Retinal pigment epithelial cell (primary cell): ENCODE measurements at places on chromosomes 5 and 9.

- DNase-seq: no peak
Observed at GRCh38 chr5:139124774-139125520, 73.2 kb downstream of the SIL1 start.

DNA sequence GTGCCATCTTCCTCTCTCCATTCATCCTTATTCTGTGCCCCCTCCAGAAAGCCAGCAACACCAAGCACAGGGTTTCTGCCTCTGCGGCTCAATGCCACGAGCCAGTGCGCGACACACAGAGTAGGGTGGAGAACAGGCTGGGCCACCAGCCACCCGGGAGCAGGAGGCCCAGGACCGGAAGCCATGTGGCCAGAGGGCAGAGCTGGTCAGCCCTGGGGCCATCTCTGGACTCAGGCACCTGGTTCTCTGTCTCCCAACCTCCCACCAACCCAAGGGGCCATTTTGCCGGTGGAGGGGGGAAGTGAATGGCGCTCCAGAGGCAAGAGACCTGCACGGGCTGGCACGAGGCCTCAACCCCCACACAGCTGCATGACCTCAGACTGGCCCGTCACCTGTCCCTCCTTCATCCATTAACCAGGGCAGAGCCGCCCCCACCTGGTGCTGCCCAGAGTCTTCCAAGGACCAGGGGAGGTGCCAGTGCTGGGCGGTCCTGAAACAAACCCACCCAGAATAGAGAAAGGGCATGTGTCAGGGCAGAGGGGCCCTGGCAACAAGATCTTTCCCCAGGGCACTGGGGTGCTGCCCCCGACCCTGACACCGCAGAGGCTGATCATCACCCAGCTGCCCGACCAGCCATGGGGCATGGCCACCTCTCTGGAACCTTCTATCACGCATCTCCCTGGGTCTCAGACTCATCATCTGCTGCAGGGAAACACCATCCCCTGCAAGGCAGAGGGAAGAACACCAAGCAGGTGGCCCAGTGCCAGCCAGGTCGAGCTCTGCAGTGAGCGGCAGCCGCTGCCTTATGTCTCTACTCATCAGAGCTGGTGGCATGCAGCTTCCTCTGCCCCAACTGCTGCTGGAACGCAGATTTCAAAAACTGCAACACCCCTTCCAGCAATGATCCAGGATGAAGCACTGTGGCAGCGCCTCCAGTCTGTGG is 11.9 kb downstream of the VAV2 start:
- no peak for DNase-seq

DNA sequence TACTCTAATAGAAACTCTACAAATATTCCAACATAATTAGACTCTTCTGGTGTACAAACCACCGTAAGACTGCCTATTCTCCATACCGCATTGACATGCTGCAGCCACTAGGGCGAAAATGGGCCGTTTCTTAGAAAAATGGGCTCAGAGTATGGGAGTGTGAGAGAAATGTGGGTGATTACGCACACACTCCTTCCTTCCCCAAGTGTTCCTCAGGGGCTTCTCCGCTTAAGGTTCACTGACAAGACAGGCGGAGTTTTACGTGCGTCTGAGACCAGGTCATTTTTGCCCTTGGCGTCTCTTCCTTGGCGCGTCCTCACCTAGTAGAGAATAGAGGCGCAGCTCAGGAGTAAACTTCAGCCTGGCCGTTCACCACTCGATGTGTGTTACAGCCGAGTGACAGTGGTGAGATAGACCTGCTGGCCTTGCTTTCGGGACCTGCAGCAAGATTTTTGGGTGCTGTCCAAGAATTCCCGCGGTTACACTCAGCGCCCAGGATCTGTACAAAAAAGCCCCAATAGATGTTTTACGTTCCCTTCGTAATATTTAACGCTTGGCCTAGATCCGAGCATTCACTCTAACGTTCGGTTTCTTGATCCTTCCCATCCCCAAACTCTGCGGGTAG is 1.8 kb upstream of the NTRK2 start:
- DNase-seq: no peak

- no peak for DNase-seq
Observed at GRCh38 chr5:98938464-98938863, 9.7 kb upstream of the CHD1 start.

DNA sequence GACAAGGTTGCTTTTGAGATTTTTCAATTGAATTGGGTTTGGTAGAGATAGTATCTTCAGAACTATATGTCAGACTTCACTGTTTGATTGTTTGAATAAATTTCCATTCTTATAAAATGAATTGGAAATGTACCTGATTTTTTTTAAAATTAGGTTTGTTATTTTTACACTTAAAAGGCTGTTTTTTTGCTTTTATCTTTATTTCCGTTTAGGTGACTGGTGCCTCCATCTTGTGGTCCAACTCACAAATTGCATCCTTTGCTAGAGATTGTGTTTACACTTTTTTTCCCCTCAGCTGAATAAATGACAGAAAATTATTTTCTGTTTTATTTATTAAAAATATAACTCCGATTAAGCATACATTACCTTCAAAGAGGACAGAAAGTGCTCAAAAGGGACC is 15.6 kb downstream of the NDUFAF2 start:
- DNase-seq: no peak

GRCh38 chr5:3092211-3092610 is 340.7 kb upstream of the IRX2 start:
- no peak for DNase-seq

- no peak for DNase-seq
Observed at GRCh38 chr9:91494751-91495150, 71.1 kb upstream of the NFIL3 start.

GRCh38 chr5:112668016-112668415 is 69.7 kb upstream of the APC start:
- DNase-seq: no peak

GRCh38 chr9:20043461-20043860 is 254.6 kb upstream of the SLC24A2 start:
- no peak for DNase-seq

- DNase-seq: peak; percentile 84
Observed at GRCh38 chr5:143033535-143034250, 263.5 kb downstream of the ARHGAP26 start.

GRCh38 chr5:89723907-89724306 is 685.6 kb downstream of the CETN3 start:
- DNase-seq: no peak

GRCh38 chr5:132057498-132058255 is 2.8 kb upstream of the IL3 start:
- DNase-seq: no peak

DNA sequence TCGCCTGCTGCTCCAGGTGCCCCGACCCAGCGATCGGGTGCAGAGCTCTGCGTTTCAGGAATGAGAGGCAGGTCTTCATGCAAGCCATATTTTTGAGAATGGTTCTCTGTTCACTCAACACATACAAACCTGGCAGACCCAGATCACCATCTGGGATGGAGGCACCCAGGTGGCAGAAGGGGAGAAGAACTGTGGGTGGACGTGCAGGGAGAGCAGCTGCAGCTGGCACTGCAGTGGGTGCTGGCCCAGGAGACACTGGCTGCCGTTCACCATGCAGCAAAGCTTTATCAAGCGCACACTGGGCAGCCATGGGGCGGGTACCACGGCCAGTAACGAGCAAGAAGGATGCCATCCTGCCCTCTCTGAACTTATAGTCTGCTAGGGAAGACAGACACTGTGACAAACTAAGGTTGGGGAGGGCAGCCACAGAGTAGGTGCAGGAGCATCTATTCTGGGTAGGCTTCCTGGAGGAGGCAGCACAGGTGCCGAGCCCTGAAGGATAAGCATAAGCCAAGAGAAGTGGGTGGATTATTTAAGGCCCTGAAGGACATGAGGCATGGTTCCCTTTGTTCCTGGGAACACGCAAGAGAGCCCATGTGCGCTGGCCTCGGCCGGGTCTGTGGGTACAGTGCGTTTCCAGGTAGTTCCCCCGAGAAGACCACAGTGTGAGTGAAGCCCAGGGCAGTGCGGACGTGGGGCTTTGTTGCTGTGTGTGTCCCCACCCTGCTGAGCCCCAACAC is 46.2 kb upstream of the FCN2 start:
- DNase-seq: no peak

DNA sequence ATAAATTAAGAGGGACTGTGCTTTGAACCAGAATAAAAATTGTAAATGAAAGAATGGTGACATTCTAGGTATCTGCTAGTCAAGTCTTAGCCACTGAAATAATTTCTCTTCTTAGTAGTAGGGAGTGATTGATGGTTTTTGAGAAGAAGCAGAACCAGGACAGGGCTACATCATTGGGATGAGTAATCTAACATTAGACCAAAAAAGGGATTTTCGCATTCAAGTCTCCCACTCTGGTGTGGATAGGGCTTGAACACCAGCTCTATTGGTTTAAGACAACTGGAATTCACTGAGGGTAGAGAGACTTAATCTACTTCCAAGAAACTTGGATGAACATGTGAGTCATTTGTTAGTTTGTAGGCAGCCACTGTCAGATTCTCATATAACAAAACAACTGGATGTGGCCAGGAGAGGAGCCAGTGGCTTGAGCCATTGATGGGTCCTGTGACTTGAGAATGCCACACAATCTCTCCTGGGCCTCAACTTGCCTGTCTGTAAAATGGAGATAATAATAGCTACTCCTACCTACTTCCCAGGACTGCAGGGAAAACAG is 16.6 kb downstream of the FAT2 start:
- no peak for DNase-seq

DNA sequence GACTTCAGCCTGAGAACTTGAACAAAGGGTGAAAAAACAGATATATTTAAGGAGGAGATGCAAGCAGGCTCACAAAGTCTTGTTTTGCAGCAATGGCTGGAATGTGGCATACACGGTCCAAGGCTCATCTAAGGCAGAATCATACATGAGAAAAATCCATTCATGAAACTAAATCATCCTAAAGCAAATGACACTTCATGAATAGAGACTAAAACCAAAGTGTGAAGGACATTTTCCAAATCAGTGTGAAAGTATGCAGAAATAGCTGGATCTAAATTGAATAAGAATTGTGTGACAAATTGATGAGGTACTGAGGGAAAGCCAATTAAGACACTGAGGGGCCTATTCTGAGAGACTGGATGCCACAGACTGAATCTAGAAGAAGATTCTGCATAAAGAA is 27.3 kb downstream of the ZNF366 start:
- no peak for DNase-seq

DNA sequence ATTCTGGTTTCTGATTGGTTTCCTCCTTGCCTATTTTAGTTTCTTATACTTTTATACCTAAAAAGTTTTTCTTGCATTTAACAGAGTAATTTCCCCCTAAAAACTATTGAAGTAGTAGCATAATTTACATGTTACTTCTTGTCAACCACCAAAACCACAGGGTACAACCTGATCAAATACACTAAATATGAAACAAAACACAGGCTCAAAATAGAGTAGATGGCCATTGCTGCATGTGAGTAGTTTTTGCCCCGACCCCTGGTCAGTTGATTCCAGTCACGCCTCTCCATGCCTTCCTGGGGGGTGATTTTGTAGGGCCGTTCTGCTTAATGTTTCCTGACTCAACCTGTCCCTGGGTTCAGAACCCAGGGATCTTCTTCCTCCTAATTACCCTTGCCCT is 101.8 kb downstream of the TLE4 start:
- no peak for DNase-seq

DNA sequence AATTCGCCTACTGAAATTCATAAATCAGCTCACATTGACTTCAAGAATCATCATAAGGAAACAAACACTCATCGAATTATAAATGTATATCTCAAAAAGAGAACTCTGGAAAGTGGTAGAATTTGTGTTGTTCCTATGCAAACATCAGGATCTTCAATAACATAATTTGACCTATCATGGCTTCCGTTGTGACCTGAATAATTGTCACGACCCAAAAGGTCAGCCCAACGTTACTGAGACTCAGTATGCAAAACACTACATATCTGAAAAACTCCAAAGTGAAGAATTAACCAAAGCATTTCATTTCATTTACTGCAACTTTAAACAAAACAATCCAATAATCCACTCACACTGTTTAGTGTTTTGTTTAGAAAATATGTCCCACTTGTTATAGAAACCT is 1.2 kb downstream of the RAPGEF6 start:
- no peak for DNase-seq

DNA sequence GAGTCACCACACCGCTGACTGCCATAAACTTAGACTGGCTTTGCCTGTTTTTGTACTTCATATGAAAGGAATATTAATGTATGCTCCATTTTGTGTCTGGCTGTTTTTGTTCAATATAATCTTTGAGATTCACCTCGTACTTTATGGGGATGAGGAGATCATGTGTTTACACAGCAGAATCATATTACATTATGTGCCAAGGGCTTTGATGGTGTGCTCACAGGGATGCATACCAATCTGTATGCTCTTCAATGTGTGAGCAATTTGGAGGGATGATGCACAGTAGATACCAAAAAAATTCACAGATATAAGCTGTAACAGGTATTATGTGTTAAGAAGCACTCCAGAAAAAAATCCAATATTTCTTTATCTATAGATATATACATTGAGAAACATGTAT is 113.7 kb downstream of the GABRB2 start:
- DNase-seq: no peak

DNA sequence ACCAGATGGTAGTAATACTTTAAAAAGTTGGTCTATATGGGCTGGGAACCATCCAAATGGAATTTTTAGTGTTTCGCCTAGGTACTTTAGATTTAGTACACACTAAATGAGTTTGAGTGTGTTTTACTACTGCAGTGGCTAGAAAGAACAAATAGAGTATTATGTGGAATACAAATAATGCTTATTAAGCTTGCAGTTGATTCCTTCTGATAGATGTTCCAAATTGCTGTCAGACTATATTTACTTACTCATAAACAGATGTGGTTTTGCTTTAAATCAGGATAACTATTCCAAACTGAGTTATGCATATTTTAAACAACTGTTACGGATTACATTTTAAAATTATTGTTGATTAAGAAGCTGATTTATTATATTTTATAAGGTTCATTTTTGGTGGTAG is 103.3 kb downstream of the ZSWIM6 start:
- DNase-seq: no peak

- DNase-seq: no peak
Observed at GRCh38 chr5:87094347-87094746, 173.3 kb upstream of the RASA1 start.

GRCh38 chr5:169637085-169637548 is at the start of gene DOCK2:
DOCK2 (plus strand) TSS chr5:169637275; CDS start chr5:169637327, 52 bp downstream.
- DNase-seq: no peak

DNA sequence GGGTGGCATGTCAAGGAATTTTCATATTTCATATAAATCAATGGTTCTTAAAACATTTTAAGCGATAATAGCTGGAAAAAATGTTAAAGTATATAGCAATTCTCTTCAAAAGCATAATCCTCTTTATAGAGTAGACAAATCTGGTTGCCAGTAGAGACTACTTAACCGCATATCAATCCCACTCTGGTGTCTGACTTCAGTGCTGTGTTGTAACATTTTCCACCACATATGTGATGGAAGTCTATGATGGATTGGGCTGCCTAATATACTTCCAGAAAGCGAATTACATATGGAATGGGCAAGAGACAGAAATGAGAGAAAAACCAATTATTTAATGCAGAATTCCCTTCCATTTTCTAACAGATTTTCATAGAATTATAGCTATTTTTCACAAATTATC is 54.3 kb downstream of the FBN2 start:
- peak; percentile 50 for DNase-seq

GRCh38 chr5:135934939-135935338 is 19.8 kb downstream of the LECT2 start:
- peak; percentile 40 for DNase-seq
